Fibroblast of lung (primary cell): ENCODE measurements at places on chromosomes 2 and 18.

DNA sequence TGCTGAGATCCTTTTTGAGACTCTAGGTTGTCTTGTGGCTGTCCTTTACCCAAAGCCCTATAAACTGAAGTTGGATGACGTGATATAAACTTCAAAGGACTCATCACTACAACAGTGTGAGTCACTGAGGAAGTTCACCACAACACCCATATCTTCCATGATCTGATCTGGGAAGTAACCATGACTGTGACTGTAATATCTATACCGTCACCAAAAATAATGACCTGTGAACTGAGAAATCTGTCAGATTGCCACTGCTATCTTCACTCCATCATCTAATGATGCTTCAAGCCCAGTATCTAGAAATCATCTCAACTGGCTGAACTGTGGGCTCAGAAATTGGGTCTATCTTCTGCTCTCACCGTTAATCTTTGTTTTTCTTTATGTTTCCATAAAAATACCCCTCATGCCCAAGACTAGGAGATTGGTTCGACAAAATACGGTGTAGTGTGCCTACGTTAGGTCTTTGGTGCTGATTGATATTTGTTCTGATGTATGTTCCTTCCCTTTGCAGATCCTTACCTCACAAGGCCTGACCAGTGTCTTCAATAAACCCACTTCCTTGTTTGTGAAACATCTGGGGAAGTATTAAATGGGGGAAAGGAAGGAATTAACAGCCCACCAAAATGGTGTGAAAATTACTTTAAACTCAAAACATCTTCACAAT lies 78.2 kb downstream of the MYL12B start:
- peak; percentile 57 for DNase-seq

DNA sequence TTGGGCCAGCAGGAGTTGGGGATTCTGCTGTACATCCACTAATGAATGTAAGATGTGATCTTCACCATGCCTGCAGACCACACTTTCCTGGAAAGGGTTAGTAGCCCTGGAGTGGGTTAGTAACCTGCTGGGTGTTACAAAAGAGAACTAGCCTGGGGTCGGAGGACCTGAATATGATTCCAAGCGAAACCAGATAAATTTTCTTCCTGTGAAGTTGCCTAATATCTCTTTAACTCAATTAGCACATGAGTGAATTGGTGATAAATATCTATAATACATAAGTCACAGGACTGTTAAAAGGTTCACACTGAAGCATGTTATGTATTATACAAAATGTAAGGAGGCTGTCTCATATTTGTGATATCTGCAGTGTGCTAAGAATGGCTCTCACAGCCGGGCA lies 291.0 kb downstream of the CNTNAP5 start:
- no peak for DNase-seq

GRCh38 chr2:147595200-147595599 lies 249.6 kb upstream of the ACVR2A start:
- no peak for DNase-seq

DNA sequence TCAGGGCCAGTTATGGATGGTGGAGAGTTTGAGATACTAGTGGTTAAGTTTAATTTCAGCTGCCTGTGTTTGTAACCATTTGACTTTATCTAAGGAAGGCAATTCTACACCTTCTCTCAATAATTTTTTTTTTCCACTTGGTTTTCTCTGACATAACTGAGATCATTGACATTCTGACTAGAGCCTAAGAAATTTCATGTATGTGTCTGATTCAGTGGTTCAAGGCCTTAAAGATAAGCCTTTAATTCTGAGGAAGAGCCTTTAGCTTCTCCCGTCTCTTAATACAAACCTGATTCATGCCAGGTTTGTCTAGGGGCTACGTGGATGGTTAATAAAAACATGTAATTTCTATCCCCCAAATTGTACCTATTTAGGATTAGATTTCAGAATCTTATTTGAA lies 971.4 kb downstream of the DPP10 start:
- DNase-seq = no peak

GRCh38 chr18:30748541-30748940 lies 294.0 kb downstream of the DSC3 start:
- no peak for DNase-seq

GRCh38 chr2:146602383-146602782 lies 1242.4 kb upstream of the ACVR2A start:
- DNase-seq = peak; percentile 63

DNA sequence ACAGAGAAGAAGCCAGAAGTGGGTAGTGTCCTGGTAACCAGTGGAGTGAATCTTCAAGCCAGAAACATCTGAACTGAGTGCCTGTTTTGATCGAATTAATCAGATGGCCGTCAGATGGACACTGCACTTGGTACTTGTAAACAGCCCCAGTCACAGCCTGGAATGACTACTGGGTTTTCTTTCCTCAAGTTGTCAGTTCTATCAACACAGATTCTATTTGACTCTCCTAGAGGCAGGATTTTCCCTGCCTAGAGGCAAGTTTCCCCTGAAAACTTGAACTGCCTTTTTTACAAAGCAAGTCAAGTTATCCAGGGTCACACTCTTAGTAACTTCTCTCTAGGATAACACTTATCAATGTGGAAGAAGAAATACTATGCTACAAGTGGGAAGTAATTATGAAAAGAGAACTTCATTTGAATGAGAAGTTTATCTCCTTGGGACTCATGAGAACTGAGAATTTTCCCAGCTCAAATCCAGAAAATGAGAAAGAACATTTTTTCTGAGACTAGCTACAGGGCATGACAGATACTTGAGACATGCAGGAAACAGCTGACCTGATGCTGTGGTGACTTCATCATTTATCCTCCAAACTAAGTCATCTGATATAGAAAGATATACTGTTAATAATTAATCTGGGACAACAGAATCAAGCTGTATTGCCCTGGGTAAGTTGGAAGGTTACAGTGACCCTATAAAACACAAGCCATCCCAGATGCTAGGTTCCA lies 36.0 kb downstream of the SULT1C2 start:
- DNase-seq = peak; percentile 33

- no peak for DNase-seq
Measured at GRCh38 chr2:9462313-9462712, 12.0 kb upstream of the IAH1 start.

GRCh38 chr2:26847307-26847654 lies 651 bp upstream of the DPYSL5 start:
- DNase-seq = no peak

GRCh38 chr18:60936101-60936500 lies 397.1 kb upstream of the CDH20 start:
- no peak for DNase-seq

GRCh38 chr2:21812766-21813165 lies 689.0 kb downstream of the TDRD15 start:
- no peak for DNase-seq

GRCh38 chr18:75170916-75171315 lies 38.0 kb downstream of the PTGR3 start:
- DNase-seq = no peak

- peak; percentile 62 for DNase-seq
Measured at GRCh38 chr2:160652236-160652635, 158.6 kb upstream of the RBMS1 start.
